ENCODE measurements at places on chromosomes 2 and 18.

GRCh38 chr2:8448824-8449556 is 232.9 kb upstream of the ID2 start:
- DNase-seq: no peak

GRCh38 chr2:109247340-109247739 is 118.3 kb downstream of the SH3RF3 start:
- no peak for DNase-seq

- DNase-seq: no peak
Measured at GRCh38 chr2:74148457-74149246, 940 bp upstream of the BOLA3 start.

DNA sequence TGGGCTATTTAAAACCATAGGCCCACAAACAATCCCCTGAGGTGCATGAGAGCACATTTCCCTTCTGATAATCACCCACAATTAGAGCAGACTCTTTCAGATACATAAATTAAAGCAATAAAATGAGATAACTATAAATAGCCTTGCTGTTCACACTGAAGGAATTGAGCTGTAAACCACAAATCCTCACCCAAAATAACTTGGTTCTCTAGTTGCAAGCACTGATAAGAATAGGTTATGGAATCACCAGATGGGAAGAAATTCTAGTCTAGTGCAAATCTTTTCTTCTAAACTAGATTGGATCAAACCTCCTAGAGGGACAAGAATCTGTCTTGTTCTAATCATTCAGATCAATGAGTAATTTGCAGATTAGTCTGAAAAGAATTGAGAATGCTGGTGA is 64.6 kb downstream of the NAB1 start:
- DNase-seq: no peak

DNA sequence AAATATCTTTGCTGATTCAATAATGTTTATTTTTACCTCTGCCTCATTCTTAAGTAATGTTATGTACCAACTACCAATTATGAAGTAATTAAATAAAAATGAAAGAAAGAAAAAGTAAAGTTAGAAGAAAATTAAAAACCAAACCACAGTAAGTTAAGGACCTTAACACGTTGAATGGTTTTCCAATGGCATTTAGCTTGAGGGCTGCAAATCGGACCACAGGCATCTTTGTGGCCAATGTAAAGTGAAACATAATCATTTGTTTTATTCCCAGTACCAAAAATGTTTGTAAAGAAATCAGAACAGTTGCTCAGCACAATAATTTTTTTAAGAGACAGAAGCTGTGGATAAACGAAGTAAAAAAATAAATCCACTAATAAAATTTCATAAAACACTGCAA is 1455.5 kb upstream of the ZEB2 start:
- DNase-seq: no peak

GRCh38 chr2:136647039-136647438 is 118.3 kb upstream of the THSD7B start:
- no peak for DNase-seq

- DNase-seq: no peak
Measured at GRCh38 chr2:9958057-9958456, 6.6 kb downstream of the GRHL1 start.

DNA sequence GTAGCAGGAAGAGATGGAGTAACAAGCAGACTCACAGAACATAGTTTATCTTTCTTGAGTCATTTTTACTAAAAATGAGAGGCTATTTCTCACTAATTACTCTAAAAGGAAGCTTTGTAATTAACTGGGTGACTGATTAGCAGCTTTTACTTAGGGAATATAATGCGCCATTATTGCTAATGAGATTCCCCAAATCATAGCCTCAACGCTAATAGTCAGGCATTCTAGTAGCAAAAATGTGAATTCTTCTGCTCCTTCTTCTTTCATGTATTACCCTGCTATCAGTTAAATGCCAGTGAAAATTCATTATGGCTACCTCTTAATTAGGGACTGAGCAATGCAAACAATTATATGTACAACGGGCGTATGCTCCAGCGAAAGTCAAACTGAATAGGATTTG is 349.8 kb downstream of the CDH19 start:
- no peak for DNase-seq

- DNase-seq: no peak
Measured at GRCh38 chr2:42480402-42480801, 13.4 kb downstream of the KCNG3 start.

- no peak for DNase-seq
Measured at GRCh38 chr2:112879491-112880041, 31.4 kb upstream of the IL37 start.

DNA sequence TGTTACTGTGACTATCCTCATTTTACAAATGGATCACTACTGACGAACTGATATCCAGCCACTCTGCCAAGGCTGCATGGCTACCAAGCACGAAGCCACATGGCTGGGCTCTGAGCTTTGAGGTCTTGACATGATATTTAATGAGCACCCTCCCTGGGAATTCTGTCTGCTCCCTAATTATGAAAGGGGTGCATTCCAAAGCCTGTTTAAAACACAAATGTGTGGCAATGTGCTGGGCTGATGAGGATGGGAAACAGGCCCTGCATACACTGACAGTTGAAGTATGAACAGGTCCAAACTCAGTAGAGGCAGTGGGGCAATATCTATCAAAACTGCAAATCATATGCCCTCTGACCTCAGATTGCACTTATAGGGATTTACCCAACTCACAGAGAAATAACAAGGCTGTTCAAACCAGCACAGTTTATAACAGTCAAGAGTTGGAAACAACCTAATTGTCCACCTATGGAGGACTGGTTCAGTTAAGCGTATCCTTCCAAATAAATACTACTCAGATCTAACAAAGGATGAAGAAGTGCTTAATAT is 20.8 kb downstream of the CDC42EP3 start:
- no peak for DNase-seq

GRCh38 chr2:181376442-181376841 is 80.7 kb upstream of the ITGA4 start:
- no peak for DNase-seq

- peak; percentile 15 for DNase-seq
Measured at GRCh38 chr18:26215247-26215970, 10.8 kb upstream of the TAF4B start.

DNA sequence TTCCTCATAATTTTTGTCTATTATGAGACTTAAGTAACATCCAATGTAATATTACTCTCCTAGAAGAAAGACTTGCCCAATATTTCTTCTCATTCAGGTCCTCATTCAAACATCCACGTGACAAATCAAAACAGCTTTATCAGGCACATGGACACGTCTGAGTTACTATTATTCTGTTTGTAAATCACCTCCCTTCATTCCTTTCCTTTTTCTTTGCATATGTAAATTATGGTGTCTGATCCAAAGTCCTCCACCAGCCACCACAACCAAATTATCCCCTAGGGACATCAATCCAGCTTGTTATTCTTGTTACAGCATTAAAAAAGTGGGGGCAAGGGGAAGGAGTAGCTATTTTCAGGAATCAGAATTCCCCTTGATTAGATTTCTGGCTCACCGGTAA is 7.1 kb downstream of the TMEM163 start:
- no peak for DNase-seq

- DNase-seq: peak; percentile 56
Measured at GRCh38 chr2:207135801-207136457, 29.8 kb downstream of the KLF7 start.

- DNase-seq: no peak
Measured at GRCh38 chr18:79381811-79382311, 13.9 kb upstream of the NFATC1 start.

- DNase-seq: no peak
Measured at GRCh38 chr2:96539215-96539920, 2.8 kb downstream of the ARID5A start.

- DNase-seq: no peak
Measured at GRCh38 chr18:77124452-77124922, 8.1 kb downstream of the MBP start.

GRCh38 chr18:35180455-35180854 is 60.4 kb upstream of the ZNF397 start:
- DNase-seq: peak; percentile 15

GRCh38 chr18:12960395-12960794 is 12.6 kb downstream of the SEH1L start:
- DNase-seq: no peak

DNA sequence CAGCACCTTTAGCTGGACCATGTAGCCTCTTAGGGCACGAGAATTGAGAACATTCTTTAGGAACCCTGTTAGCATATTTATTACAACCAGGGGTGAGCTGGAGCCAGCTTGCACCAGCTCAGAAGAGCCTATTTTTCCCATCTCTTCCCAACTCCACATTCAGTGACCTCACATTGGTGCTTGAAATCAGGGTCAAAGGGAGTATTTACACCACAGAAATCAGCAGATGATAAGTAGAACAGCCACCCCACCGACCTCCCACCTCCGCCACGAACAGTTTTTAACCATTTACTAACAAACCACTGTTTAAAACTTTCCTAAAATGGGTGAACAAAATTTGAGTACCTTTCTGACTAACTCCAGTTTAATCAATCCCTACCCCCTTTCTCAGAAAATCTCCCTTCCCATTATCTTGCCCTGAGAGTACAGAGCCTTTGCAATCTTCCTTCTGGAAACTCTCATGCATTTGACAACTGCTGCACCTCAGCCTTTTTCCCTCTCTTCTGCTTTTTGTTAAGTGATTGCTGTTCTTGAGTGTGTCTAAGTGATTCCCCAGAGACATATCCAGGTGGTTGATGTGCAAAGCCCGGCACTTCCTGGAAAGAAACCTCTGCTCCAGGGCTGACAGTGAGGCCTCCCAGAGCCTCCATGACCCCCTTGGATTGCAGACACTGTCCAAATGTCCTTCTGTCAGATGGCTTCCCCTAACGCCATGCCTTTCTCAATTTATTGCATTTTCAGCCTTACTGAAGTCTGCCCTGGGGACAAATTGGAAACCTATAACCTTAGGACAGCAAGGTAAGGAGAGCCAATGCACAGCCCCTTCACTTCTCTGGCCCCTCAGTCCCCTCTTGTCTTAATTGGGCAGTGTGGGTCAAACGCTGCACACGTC is 389.5 kb upstream of the TNP1 start:
- DNase-seq: no peak

DNA sequence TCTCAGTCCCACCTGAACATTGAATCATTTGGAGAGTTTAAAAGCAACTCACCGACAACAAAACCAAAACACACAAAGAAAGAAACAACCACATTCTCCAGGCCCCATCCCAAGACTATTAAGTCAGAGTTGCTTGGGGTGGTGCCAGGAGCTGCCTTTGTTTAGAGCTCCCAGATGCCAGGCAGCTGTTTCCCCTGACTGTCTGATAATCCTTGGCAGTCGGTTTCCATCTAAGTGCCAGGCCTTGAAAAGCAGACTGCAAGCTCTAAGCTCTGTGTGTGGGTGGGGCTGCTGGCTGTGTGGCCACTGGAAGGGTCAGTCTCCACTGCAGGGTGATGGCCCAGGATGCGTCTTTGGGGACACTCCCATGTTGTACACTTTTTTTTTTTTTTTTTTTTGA is 255.3 kb upstream of the AGAP1 start:
- no peak for DNase-seq

DNA sequence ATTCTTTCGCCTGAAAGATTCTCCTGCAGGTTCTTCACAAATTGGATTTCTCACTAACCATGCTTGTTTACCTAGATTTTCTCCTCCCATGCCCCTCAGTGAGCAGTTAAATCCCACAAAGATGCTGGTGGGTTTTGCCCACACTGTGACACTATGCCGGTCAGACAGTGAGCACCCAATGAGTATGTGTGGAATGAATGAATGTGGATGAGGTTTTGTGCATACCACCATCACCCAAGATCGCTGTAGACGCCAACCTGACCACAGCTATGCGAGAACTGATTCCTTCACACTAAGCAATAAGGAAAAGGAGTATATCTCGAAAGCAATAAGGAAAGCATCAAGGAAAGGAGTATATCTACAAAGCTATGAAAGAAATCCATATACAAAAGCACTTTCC is 116.7 kb downstream of the PID1 start:
- no peak for DNase-seq

DNA sequence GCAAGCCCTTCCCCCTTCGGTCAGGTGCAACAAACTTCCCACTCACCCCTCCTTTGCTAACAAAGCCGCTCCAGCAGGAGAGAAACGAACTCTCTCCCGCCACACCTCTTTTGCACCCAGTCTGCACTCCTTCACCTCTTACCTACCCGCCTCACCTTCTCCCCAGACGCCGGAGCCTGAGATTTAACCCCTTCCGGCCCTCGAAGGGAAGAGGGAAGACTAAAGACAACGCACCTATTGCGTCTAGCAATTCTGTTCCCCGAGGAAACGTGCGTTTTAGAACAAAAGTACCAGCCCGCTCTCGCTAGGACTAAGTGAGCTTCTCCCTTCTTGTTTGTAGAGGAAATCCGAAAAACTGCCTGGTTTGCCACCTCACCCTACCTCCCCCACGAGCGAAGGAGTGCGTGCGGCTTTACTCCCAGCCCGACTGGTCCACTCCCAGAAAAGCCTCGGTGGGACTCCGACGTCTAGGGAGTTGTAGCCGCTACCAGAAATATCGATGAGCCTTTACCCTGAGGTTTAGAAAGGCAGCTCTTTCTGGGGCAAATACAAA is 441 bp upstream of the PEX13 start:
- DNase-seq: peak; percentile 72

- DNase-seq: no peak
Measured at GRCh38 chr2:2000018-2000723, 255.9 kb upstream of the PXDN start.

DNA sequence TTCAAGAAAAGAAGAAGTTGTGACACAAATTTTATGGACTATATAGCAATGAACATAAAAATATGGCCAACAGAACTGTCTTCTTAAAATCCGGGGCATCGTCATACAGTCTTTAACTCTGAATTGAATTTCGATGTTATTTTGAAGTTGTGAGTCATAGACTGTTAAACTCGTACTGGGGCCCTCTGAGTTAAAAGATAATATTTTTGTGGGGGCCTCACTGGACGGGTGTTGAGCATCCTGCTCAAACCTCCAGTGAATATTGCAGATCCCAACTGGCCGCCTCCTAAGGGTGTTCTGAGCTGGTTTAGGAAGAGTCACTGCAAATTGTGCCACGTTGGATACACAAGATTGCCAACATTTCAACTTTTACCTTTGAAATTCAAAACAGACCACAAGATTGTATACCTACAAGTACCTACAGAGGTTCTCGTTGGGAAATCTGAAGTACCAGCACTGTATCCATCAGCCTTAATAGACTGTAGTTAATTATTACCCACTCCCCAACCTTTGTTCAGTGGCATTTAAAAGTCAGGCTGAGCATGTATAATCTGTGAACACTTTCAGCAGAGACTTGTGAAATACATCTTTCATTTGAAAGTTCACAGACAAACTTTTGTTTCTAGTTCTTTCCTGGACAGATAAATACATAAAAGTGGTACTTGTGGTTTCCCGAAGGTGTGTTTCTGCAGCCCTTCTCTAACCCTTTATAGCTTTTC is 27.8 kb downstream of the KLHL23 start:
- DNase-seq: no peak

DNA sequence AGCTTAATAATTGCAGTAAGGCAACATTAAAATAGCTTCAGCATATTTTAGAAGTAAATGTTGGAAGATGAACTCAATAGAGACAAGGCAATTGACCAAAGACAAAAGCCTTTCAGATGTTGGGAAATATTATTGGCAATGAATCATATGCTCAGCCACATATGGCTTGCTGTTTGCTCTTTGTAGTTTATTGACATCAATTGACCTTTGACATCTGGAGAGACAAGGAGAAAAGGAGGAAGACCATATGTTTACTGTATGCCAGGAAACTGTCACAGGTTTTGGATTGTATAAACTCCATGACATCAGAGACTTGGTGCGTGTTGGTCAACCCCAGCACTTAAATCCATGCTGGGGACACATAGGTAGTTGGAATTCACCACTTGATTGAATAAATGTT is 60.6 kb upstream of the SLC16A14 start:
- peak; percentile 31 for DNase-seq

- DNase-seq: no peak
Measured at GRCh38 chr18:24413148-24413547, 13.3 kb upstream of the IMPACT start.

- DNase-seq: no peak
Measured at GRCh38 chr18:3118195-3119010, 101.4 kb downstream of the MYOM1 start.
